ENCODE measurements at places on chromosomes 1 and 21. TPM values are rescaled to one million over a fixed set of nuclear protein-coding genes. Genes with fewer than 3 reads are reported as not detected.

Gene FALEC
- not detected for total RNA-seq

Gene NCMAP
- total RNA-seq = not detected

Gene TNFRSF4
- total RNA-seq = 8.1 TPM

Gene MAB21L3
- total RNA-seq = not detected

Gene RGS13
- 0.12 TPM for total RNA-seq

Gene C1orf167
- not detected for total RNA-seq

Gene SNX7
- total RNA-seq = not detected

Measured in activated CD8-positive, alpha-beta memory T cell treated with anti-CD3 and anti-CD28 coated beads, Interleukin-2, amount 10 ng/mL, durations not matched to agents 7 days and 5 days (primary cell).